ENCODE measurements at places on chromosomes 13 and 19.
A peak's percentile ranks its signal among the peaks of the same experiment; 100 is the strongest.

DNA sequence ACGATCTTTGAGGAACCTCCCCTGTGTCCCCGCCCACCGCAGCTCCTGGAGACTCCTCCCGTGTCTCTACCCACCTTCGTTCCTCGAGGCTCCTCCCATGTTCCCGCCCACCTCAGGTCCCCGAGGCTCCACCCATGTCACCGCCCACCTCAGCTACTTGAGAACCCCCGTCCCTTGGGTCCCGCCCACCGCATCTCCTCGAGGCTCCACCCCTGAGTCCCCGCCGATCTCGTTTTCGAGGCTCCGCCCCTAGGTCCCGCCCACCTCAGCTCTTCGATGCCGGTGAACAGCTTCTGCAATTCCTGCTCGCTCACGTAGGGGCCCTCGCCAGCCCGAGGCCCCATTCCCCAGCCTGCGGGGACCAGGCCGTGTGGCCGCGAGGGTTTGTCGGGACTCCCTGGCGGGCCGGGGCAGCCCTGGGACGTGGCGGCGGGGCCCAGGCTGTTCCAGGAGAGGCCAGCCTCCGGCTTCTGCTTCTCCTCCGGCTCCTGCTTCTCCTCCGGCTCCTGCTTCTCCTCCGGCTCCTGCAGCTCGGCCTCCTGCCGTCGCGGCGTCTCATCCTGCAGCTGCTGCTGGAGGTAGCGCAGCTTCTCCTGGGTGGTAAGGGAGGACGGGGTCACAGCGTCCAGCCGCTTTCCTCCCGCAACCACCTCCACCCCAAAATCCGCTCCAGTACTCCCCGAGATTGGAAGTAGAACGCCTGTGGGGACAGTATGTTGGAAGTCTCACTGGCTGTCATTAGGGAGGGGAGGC, 16.7 kb downstream of the TSKS start:
- no peak for DNase-seq

GRCh38 chr13:35347679-35348205, 128.7 kb downstream of the MAB21L1 start:
- DNase-seq = no peak

DNA sequence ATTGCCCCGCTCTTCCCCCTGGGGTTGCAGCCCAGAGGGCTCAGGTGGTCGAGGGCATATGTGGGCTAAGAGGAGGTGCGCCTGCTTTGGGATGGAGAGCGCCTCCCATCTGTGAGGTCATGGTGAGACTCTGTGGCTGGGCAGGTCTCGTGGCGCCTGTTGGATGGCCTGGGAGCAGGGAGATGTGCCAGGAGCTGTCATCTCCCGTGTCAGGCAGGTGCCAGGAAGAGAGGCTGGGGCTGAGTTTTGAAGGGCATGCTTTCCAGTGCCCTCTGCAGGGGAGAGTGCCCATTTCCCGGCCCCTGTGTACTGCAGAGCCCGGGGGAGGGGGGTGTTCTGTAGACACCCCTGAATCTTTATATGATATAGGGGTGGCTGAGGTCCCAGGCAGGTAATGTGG, 2.8 kb downstream of the WTIP start:
- DNase-seq = no peak

DNA sequence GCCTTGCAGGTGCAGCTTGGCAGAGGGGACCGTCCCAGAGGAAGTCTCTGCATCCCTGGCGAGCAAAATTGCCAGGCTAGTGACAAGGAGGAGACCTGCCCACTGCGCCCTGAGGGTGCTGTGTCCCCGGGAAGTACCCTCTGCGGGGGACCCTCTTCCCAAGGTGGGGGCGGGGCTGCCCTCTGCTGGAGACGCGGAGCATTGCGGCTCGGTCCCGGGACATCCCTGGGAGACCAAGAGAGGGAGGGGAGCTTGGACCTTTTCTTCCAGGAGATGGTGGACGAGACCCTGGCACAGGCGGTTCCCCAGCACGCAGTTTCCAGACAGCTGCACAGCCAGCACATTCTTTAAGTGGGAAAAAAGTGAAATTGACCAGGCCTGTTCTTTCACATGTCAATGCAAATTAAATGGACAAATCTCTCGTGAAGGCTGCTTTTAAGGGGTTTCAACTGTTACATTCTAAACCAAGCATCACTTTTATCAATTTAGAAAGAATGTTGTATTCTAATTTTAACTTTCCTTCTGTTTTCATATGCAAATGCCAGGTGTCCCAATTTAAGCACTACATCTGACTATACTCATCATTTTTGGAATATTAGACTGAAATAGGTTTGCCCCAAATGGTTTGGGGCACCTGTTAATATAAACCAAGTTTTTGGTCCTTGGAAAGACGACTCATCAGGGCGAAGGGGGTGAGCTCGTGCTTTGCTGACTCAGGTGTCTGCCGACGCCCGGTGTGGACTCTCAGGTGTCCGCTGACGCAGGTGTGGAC, 60.7 kb downstream of the MCF2L start:
- DNase-seq = peak; percentile 37

GRCh38 chr19:32178956-32179355, 166.5 kb upstream of the ZNF507 start:
- DNase-seq = no peak

DNA sequence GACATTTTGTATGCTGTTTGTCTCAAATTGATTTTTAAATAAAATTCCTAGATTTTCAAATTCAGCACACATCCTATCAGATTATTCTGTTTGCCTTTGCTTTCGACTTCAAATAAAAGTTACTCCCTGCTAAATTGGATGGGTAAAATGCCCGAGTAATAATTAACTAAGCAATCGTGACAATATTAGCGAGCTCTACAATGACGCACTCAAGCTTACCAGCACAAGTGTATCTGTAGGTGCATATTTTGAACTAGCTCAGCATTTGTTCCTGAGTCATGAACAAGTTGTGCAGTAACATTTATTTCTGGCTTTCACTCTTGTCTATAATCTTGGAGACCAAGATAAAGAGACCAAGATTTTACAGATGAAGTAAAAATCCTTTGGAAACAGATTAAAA, 113.4 kb downstream of the UBL3 start:
- DNase-seq = no peak

DNA sequence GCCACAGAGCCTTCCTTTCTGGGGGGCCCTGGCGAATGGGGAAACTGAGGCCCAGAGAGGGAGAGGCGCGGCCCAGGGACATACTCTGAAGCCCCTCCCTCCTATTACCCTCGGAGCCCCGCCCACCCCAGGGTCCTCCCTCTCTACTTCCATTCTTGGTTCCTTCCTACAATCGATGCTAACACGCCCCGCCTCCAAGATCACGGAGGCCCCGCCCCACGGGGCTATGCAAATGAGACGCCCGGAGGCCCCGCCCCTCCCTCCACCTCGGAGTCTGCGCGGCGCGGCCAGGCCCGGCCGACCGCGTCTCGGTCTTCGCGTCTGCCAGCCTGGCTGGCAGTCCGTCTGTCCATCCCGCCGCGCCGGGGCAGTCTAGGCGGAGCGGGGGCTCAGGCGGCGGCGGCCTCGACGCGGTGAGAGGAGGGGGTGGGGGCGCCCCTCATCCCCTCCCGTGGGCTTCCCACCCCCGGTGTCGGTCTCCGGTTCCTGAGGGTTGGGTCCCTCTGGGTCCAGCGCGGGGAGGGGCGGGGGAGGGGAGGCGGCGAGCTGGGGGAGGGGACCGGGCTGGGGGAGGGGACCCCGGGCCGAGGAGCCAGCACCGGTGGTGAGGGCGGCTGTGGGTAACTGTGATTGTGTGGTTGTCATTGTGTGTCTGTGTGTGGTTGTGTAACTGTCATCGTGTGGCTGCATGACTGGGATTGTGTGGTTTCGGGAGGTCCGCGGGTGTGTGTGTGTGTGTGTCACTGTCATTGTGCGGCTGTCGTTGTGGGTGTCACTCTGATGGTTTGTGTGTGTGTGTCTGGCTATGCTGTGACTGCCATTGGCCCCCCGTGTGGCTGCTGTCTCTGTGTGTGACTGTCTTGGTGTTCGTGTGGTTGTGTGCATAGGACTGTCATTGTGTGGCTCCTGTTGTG, at the start of gene PLPPR2:
TSS of gene PLPPR2 (plus strand) at position 273 of the 914 bp plus-strand sequence. CDS start 2,242 bp downstream, outside the sequence.
- DNase-seq = peak; percentile 9

DNA sequence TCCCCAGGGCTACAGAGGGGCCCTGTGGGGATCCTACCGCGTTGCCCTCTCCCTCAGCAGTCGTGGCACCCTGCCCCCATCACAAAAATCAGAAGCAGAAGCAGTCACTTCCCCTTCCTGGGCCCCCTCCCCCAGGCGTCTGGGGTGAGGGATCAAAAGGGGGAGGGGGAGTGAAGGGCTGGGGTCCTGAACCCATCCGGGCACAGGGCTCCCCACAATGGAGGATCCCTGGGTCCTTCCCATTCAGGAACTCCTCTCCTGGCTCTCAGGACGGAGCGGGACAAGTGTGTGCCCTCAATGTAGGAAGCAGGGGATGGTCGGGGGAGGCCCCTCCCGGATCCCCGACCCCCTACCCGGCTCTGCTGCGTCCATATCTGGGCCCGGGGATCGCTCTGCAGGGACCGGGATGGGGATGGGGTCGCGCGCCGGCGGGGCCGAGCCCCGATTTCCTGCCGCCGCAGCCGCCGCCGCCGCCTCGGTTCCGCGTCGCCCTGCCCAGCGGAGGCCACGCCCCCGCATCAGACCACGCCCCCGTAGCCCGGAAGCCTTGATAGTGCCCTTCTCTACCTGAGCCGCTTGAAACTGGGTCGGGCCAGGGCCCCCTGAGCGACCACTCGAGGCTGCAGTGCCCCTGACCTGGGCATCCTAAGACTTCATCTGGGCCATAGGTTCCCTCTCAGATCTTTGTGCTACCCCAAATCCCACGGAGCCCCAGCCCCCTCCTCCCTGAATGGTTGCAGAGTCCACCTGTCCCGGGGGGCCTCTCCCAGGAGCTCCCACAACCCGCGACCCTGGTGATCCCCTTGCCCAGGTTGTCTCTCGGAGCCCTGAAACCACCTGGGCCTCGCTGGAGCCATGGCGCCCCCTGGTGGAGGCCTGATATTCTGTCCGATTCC, at the start of gene GMIP:
TSS of gene GMIP (minus strand) at position 500 of the 896 bp plus-strand sequence. CDS start at position 372, 128 bp downstream.
- peak; percentile 55 for DNase-seq

GRCh38 chr13:98665638-98665995, 86.9 kb downstream of the SLC15A1 start:
- no peak for DNase-seq

GRCh38 chr13:95250961-95251360, 50.3 kb downstream of the ABCC4 start:
- DNase-seq = no peak

Data from hypothalamus (tissue), 51 donors.